ENCODE measurements at places on chromosomes 6 and 20.

DNA sequence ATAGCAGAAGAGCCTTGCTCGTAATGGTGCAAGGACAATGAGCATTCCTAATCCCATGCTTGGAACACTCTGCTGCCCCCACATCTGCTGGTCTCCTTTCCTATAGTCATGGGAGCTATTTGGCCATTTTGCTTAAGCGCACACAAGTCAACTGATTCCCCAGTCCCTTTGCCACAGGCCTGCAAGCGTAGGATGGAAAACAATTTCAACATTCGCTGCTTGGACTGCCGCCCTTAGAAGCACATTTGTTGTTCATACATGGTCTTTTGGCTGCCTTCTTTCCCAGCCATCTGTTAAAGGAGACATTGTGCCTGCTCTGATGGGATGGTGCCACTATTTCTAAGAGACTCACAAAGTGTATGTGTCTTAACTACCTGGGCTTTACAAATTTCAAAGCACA lies 96.9 kb downstream of the RFX6 start:
- no peak for DNase-seq

DNA sequence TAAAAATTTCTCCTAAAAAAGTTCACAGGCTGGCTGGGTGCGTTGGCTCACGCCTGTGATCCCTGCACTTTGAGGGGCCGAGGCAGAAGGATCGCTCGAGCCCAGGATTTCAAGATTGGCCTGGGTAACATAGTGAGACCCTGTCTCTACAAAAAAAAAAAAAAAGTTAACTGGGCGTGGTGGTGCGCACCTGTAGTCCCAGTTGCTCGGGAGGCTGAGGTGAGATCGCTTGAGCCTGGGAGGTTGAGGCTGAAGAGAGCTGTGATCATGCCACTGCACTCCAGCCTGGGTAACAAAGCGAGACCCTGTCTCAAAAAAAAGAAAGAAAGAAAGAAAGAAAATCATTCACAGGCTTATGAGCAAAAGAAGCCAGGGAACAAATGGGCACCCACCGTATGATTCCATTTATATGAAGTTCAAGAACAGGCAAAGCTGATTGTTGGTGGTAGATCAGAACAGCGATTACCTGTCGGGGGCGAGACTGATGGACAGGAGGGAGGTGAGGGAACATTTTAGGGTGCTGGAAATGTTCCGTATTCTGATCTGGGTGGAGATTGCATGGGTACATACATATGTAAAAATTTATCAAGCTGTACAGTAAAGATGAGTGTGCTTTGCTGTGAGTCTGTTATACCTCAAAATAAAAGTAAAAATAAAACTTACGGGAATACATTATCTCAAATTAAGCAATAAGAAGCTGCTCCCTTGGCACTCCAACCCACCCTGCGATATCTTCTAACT lies 77.1 kb downstream of the FGD2 start:
- DNase-seq = no peak

GRCh38 chr6:7107578-7108195 lies at the start of gene RREB1:
Gene RREB1, plus strand, starts transcription at chr6:7107961. Its CDS starts 73,951 bp downstream, at chr6:7181912.
- peak; percentile 64 for DNase-seq

DNA sequence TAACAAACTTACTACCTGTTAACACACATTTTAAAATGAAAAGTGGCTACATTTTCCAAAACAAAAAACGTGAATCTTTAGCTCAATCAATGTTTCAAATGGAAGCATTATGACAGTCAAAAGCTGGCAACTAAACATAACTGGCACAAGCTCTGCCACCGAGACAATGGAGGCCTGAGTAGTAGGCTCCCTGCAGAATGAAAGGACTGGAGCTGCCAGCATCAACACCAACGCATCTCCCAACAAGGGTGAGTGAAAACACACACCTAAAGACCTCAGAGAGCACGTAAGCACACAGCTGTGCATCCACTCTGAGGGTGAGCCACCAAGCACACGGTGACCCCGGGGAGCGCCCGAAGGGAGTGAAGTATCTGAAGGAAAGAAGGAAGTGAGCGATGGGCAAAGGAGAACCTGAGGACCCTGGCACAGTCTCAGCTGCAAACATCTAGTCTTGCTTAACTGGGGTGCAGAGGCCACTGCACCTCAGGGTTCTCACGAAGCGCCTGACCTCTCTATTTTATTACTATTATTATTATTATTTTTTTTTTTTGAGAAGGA lies 1.6 kb upstream of the ADRM1 start:
- DNase-seq = no peak

GRCh38 chr20:16708602-16709001 lies 21.2 kb upstream of the SNRPB2 start:
- DNase-seq = no peak

DNA sequence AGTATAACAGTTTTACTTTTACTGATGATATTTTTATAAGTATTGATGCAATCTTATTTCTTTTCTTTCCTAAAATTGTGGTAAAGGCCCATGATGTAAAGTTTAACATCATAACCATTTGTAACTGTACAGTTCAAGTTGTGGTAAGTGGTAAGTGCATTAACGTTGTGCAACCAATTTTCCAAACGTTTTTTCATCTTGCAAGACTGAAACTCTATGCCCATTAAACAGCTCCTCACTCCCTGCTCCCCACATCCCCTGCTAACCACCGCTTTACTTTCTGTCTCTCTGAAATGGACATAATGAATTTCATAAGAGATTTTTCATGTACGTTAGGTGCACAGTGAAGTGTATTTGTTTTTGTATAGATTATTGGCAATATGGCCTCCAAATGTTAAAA lies 106.0 kb downstream of the PACRG start:
- no peak for DNase-seq

DNA sequence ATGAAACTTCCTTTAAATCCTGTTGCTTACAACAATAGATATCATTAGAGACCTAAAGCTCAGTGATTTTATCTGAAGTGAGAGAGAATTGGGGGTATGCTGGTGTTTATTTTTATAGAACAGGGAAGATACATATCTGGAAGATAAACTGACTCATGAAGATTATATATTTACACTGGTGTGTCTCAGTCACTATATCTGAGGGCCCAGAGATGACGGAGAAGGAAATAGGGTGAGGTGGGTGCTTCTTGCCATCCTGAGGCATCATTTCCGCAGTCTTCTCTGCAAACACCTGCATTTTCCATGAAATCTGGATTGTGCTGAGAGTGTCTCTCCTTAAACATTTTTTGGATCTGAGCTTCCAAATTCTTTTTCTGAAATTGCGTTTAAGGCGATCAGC lies 5.9 kb upstream of the PLCB1 start:
- no peak for DNase-seq

GRCh38 chr20:53084408-53084997 lies 112.3 kb downstream of the TSHZ2 start:
- DNase-seq = no peak

GRCh38 chr20:37408302-37409193 lies 62.6 kb downstream of the SRC start:
- no peak for DNase-seq

DNA sequence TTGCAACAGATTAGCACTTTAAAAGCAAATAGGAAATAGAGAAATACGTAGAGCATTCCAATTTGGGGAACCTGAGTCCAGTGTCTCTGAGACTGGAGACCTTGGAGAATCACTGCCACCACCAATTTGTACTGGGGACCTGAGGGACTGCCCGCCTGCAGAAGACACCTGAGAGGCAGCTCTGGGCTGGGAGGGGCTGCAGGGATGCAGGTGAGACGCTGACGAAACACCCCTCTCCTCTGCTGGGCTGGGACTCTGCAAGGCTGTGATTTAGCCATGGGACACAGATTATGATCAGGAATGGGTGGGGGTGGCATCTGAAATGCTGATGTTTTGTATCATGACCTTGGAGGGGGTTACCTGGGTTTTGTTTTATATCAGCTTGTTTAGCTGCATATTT lies 7.0 kb upstream of the APMAP start:
- no peak for DNase-seq

DNA sequence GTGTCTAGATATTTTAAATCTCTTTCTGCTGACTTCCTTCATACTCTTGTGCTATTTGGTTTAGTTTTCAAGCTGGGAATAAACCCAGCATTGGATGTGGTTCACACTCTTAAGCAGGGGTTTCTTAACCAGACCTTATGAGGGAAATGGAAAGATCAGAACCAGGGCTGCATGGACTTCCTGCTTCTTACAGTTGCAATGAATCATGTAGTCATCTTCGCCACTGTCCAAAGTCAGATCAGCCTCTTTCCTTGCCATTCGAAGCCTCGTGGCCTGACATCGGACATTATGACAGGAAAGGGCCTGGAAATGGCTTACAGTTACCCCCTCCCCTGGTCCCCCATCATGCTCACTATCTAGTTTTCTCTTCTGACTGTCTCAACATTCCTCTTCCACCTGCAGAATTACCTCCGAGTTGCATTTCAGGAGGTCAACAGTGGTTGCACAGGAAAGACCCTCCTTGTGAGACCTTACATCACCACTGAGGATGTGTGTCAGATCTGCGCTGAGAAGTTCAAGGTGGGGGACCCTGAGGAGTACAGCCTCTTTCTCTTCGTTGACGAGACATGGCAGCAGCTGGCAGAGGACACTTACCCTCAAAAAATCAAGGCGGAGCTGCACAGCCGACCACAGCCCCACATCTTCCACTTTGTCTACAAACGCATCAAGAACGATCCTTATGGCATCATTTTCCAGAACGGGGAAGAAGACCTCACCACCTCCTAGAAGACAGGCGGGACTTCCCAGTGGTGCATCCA lies 16.8 kb upstream of the NAA20 start:
- DNase-seq = no peak

DNA sequence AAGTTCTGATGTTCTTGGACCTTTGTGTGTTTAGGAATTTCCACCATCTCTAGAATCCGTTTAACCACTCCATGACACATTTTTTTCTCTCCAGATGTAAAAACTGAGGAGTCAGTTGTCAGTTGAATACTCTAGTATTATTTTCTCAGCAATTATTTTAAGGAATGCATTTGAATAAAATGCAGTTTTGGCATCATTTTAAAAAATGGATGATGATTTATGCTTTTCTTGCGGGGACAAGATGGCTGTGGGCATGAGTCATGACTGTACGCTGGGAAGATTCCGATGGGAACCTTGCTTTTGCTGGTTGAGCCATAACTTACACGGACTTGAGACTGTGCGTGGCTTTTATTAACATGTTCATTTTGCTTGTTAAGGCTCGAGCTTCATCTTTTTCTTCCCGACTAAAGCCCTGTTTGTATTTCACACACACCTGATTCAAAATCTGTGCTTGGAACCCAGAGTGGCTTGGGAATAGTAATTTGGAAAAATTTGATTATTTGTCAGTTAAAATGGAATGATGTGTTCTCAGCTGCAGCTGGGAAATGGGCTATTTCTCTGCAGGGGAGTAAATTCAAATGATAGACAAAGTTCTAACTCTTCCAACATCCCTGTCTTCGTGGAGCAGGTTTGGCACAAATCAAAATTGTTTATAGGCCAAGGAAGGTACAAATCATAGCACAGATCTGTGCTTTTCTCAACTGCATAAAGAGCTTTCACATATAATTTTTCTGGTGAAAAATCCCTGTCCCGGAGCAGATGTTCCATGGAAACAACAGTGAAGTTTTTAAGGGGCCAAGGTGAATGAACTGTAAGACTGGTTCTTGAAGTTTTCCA lies 470.5 kb upstream of the JAG1 start:
- DNase-seq = no peak

- peak; percentile 6 for DNase-seq
Measured at GRCh38 chr6:37303891-37304503, 46.1 kb upstream of the TMEM217 start.

- DNase-seq = peak; percentile 84
Measured at GRCh38 chr6:391559-392440, at the start of gene IRF4. Gene IRF4, plus strand, starts transcription at chr6:391752. Its CDS starts 1,401 bp downstream, at chr6:393153.

- DNase-seq = no peak
Measured at GRCh38 chr6:16544521-16544920, 216.7 kb downstream of the ATXN1 start.

- no peak for DNase-seq
Measured at GRCh38 chr20:43985608-43986316, 71.1 kb downstream of the TOX2 start.
